ENCODE measurements at places on chromosomes 1 and 21.

GRCh38 chr1:41463516-41463915, 21.0 kb downstream of the EDN2 start:
- DNase-seq: no peak

DNA sequence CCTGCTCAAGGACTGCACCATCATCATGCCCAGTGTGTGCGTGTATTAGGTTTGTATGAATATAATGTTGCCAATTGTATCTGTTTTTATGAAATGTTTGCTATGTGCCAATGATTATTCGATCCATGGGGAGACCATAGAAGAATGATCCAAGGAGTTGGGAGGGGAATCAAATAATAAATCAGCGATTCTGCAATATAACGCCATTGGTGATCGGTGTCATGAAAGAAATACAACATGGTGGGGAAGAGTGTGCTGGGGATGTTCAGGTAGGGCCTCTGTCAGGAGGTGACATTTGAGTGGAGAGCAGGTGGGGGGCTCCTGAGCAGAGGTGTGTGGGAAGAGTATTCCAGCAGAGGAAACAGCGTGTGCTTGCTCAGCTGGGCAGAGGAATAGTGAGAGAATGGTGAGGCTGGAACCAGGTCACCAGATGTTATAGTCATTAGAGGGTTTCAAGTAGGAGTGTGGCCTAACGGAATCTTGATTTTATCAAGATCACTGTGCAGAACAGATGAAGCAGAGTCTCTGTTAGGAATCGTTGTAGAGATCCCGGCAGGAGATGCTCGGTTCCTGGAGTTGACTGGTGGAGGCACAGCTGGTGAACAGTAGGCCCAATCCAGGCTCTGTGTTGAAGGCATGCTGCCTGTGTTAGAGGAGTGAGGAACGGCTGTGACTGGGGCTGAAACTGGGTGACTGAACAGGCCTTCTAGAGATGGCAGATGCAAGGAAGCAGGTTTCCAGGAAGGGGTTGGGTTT, 2.9 kb upstream of the ZNF496 start:
- no peak for DNase-seq

DNA sequence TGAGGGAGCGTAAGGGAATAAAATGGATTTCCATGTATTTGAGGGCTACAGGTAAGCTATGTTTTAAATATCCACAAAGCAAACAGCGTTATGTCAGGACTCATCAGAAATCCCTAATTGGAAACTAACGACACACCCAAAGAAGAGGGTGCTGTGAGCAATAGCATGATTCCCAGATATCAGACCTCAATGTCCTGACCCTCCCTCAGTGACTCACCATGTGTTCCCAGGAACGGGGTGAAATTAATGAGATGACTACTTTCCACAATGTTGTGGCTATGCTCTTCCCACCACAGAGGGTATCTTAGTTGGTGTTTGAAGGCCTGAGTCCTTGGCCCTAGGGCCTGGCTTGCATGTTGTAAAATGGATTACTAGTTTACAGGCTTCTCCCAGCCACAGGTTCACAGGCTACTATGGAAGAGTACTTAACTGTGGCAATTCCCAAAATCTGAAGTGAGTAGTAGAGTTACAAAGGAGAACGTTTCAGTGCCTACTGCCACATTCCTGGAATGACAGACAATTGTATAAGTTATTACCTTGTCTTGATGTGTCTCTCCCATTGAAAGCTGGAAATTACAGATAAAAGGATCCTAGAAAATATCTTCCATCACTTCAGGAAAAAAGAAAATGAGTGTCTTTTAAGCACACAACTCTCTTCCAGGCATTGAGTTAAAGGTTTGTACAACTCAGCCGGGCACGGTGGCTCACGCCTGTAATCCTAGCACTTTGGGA, 1.7 kb upstream of the KRTAP11-1 start:
- no peak for DNase-seq

DNA sequence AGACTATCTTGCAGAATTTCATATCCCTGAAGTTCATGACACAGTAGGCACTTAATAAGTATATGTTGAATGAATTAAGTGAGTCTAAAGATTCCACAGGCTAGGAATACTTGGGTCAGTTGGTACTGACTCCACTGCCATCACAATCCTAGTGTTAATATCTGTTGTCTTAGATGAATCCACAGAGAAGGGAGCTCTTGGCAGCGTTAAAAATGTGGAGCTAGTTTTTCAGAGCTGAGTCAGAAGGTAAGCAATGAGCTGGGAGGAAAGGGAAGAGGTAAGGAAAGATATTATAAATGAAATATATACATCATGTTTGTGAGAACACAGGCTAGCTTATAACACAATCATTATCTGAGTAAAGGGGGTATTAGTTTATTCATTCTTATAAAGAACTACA, 21.8 kb upstream of the GORAB start:
- DNase-seq: no peak
